ENCODE measurements at places on chromosomes 3 and 15.

GRCh38 chr15:39455471-39455991 lies 125.3 kb upstream of the THBS1 start:
- DNase-seq: no peak

- DNase-seq: no peak
These were observed 149.4 kb downstream of the LRRK1 start for GRCh38 chr15:101068523-101068960.

DNA sequence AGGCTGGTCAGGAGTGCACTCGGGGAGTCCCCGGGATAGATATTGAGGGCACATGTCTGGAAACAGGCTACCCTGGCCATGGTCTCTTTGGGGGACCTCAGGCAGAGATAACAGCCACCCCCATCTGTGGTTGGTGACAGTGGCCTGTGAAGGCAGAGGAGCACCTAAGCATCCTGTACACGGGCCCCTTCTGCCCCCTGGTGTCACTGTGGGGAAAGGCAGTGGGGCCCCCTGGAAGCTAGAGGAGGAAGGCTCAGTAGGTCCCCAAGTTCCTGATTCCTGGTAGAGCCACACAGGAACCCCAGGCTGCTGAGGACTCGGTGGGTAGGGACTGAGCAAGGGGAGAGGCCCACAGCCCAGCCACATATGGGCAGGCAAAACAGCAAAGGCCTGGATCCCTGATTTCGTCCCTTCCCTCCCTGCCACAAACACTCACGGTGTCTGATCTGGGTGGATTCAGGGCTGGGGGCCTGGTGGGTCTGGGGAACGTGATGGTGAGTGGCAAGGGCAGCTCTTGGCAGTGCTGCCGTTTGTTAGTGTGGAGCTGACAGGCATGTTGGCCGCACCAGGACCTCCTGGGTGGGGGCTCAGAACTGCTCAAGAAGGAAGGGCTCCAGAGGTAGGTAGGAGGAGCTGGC lies 14.1 kb upstream of the CXCR6 start:
- peak; percentile 66 for DNase-seq

- DNase-seq: no peak
These were observed 53.2 kb downstream of the SH3BP5 start for GRCh38 chr3:15279205-15279604.

DNA sequence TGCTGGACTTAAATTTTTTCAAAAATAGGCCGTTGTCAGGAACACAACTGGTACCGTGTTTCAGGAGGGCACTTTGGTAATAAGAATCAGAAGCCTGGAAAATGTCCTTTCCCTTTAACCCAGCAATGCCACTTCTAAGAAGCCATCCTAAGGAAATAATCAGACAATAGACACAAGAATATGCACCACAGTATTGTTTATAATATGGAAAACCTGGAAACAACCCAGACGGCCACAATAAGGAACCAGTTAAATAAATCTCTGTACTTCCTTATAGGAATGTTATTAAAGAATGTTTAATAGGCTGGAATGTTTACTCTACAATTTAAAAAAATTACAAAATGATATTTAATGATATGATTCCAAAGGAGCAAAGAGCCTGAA lies 30.4 kb upstream of the ATP1B3 start:
- DNase-seq: no peak

GRCh38 chr3:188349351-188349901 lies 195.5 kb downstream of the LPP start:
- DNase-seq: no peak

- DNase-seq: no peak
These were observed 4.1 kb downstream of the ZNF609 start for GRCh38 chr15:64464276-64465005.

GRCh38 chr15:29860872-29861271 lies 38.6 kb upstream of the TJP1 start:
- DNase-seq: no peak

GRCh38 chr15:52557274-52557641 lies 11.6 kb downstream of the ARPP19 start:
- no peak for DNase-seq

- no peak for DNase-seq
These were observed 651 bp downstream of the PLSCR2 start for GRCh38 chr3:146468671-146469149.

GRCh38 chr3:133445108-133445507 lies 45.3 kb downstream of the BFSP2 start:
- no peak for DNase-seq

GRCh38 chr3:55765906-55766701 lies 279.0 kb upstream of the WNT5A start:
- no peak for DNase-seq

- DNase-seq: no peak
These were observed 42.9 kb downstream of the SCN5A start for GRCh38 chr3:38606561-38606960.

- DNase-seq: no peak
These were observed 101.2 kb upstream of the SMAD3 start for GRCh38 chr15:66964111-66964738.

DNA sequence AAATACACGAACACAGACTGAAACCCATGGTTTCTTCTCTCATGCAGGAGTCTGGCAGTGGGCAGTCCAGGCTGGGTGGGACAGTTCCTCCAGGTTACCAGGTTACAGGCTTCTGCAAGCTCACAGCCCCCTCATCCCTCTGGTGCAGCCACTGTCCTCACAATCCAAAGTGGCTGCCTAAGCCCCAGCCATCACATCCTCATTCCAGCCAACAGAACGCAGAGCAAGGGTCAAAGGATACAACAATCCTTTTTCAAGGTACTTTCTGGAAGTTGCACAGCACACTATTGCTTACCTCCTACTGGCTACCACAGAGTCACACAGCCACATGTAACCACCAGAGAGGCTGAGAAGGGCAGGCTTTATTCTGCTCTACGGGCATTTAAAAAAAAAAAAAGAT lies 154.6 kb downstream of the NUP210 start:
- no peak for DNase-seq

DNA sequence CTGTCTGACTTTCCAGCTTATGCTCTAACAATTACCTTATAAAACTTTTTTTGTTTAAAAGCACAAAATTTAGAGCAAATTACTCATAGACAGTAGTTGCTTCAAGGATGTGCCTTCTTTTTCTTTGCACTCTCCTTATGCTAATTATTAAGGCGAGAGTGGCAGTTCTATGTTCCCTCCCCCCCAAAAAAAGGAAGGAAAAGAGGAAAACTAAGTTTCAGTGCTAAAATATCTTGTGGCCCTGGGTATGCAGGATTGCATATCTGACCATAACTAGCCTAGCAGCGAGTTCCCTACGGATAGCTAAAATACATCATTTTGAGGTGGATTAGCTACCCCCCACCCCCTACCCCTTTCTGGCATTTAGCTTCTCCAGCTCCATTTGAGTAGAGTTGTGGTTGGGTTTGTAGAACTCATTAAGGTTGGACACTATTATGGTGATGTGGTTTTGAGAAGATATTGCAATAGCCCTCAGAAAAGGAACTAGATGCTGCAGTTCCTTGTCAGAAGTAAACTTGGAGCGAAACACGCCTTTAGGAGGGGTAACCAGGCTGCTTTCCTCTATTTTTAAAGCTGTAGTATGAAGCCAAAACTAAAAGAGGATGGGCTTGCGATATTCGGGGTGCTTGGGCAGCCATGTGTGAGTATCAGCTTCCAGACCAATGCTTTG lies 174.6 kb downstream of the AKAP13 start:
- DNase-seq: no peak

DNA sequence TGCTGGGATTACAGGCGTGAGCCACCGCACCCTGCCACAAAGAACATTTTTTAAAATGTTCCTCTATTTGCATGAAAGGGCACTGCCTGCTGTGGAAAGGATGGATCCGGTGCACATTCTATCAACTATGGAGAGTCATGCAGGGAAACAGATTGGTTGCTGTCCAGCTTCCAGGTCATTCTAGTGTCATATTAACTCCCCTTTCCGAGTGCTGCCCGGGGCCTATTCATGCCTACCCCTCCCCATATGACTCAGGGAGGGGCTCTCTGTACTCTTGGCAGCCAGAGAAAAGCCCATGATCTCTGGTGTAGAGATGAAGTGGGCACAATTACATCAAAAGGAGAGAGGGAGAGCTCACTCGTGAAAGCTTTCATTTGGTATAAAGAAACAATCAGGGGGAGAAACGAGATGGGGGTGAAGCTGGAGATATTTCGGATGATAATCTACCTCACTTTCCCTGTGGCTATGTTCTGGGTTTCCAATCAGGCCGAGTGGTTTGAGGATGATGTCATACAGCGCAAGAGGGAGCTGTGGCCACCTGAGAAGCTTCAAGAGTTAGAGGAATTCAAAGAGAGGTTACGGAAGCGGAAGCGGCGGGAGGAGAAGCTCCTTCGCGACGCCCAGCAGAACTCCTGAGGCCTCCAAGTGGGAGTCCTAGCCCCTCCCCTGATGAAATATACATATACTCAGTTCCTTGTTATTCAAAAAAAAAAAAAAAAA lies 16.1 kb upstream of the AHSG start:
- no peak for DNase-seq

DNA sequence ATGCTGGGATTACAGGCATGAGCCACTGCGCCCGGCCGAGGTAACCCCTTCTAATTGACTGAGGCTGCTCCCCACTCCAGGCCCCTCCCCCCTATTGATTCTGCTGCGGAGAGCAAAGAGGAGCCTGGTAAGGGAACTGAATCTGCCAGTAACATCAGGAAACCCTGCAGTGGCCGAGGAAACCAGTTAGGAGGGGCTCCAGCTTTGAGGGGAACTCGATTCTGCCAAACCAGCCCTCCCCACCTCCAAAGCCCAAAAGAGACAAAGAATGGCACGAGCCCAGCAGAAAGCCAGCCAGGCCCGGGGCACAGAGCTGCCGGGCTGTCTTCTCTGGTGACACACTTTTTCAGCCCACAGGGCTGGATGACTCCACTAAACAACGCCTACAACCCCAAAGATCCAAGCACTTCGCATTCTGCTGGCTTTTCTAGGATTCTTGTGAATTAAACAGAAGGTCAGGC lies 15.0 kb upstream of the ACAD9 start:
- no peak for DNase-seq

- DNase-seq: no peak
These were observed 69.5 kb downstream of the HERC1 start for GRCh38 chr15:63764124-63764803.

- DNase-seq: no peak
These were observed 9.3 kb upstream of the TM4SF18 start for GRCh38 chr3:149342413-149343380.

GRCh38 chr15:27587810-27588209 lies 511.3 kb downstream of the OCA2 start:
- no peak for DNase-seq

DNA sequence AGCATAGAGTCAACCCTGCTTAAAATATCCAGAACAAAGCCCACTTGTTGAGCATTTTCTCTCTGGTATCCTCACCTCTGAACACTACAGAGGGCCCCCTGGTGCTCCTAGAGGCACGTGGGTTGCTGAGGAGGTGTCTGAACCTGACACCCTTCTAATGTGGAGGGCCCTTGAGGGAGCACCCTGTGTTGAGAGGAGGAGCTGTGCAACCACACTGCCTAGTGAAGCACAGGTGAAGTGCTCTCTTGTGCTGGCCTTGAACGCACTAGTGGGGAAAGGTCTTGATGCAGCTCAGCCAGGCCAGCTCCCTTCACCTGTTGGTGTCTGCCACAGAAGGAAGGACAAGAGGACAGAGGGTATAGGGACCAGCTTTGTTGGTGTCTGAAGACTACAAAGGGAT lies 51.9 kb downstream of the CCK start:
- no peak for DNase-seq

GRCh38 chr3:11642431-11643191 lies 1.1 kb downstream of the VGLL4 start:
- peak; percentile 70 for DNase-seq

- DNase-seq: no peak
These were observed 73.7 kb downstream of the KLF13 start for GRCh38 chr15:31400222-31400927.

- DNase-seq: peak; percentile 29
These were observed 3.2 kb downstream of the PTPRG start for GRCh38 chr3:61564395-61565059.

DNA sequence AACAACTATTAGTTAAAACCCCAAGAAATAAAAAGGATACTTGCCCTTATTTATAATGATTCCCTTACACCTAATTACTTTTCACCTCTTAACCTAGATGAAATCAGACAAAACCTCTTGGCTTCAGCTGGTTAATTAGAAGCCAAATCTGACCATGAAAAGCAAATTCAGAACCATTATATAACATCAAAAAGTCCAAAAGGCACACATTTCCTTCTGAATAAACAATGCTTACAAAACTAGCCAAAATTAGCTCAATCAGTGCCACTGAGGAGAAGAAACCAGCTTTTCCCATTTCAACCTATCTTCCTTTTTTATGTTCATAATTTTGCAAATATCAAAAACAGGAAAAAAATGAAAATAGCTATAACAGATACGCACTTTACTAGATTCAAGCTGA lies 3.2 kb downstream of the EHHADH start:
- no peak for DNase-seq

- DNase-seq: no peak
These were observed 29.8 kb upstream of the FAH start for GRCh38 chr15:80123034-80123433.

GRCh38 chr3:127254730-127255129 lies 33.1 kb downstream of the PRR20G start:
- DNase-seq: no peak

GRCh38 chr3:188283347-188283746 lies 129.4 kb downstream of the LPP start:
- DNase-seq: no peak

- DNase-seq: no peak
These were observed 71.9 kb downstream of the MGLL start for GRCh38 chr3:127750226-127751031.

DNA sequence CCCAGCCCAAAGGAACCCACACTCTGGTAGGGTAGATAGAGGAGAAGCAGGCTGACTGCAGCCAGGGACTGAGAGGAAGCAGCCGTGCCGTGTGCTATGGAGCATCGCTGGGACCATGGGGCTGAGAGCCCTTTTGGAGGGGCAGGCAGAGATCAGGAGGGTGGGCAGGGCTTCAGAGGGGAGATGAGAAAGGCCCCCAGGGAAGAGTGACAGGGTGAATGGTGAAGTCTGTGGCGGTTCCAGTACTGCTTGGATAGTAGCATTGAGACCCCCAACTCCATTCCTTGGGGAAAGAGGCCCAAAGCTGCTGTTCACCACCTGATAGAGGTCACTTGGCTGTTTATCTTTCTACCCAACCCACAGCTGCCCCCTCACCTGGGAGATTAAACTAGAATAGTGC lies 80.0 kb upstream of the MRPS22 start:
- DNase-seq: no peak

DNA sequence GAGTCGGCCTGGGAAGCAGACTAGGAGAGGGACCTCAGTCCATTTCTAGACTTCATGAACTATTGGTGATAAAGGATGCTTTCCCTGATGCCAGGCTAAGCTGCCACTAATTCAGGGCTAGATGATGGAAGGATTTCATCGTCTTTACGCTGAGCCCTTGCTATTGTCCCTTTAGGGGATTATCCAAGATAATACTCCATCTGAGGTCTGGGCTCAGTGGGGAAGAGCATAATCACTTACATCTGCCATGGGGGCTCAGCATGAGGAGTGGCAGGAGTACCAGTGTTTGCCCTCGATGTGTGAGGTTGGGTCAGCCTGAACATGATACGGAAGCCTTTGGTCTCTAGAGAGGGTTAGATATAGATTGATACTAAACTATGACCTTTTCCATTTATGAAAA lies 47.3 kb downstream of the PTPRG start:
- no peak for DNase-seq

Measured in stimulated activated naive CD8-positive, alpha-beta T cell treated with anti-CD3 and anti-CD28 coated beads, Interleukin-15, amount 100 ng/mL, for 72 hours (primary cell).